CMK (cell line): ENCODE measurements at places on chromosomes 1 and 21.

DNA sequence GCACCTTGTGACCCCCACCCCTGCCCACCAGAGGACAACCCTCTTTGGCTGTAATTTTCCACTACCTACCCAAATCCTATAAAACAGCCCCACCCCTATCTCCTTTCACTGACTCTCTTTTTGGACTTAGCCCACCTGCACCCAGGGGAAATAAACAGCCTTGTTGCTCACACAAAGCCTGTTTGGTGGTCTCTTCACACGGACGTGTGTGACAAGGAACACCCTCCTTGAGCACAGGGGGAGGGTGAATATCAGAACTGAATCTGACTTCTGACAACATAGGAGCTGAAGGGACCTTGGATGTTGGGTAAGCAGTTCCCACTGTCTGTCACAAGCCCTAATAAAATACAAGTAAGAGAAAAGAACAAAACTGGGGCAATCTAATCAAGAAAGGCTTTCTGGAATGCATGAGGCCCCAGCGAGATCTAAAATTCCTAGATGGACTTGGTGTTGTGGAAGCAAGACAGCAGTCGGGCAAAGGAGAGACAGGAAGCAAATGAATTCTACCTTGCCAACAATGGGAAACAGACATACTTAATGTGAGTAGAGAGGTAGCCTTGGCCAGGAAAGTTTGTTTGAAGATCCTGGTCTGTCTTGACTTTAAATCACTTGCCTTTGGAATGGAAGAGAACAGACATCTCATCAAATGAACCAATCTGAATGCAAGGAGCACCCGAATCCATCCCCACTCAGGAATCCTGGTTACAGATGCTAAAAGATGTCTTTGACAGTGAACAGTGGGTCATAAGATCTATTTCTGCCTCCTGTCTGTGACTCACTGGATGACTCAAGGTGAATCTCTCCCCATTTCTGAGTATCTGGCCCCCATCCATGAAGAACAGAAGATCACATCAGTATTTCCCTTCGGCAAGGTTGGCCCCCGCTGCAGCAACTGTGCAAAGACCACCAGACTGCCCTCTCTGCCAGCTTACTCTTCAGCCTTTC, 53.3 kb downstream of the OLFML3 start:
- DNase-seq, result no peak

DNA sequence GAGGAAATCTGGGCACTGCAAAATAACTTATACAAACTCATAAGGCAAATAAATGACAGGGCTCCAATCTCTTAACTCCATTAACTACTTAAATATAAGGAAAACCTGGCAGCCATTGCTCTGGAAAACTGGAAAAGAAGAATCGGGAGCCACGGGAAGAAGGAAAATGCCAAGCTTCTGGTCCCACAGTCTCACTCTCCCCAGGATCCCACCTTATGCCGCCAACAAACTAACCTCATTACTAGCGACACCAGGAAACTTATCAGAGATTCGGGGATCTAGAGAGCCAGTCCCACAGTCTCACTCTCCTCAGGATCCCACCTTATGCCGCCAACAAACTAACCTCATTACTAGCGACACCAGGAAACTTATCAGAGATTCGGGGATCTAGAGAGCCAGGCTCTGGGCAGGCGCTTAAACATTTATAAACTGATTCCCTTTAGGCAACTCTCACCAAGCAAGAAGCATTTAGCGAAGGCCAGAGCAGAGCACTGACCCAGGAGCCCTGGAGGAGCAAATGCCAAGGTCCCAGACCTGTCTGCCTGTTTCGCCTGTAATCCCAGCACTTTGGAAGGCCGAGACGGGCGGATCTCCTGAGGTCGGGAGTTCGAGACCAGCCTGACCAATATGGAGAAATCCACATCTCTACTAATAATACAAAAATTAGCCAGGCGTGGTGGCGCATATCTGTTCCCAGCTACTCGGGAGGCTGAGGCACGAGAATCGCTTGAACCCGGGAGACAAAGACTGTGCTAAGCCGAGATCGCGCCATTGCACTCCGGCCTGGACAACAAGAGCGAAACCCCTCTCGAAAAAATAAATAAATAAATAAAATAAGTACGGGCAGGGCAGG, 720 bp downstream of the PSMB2 start:
- DNase-seq, result no peak

DNA sequence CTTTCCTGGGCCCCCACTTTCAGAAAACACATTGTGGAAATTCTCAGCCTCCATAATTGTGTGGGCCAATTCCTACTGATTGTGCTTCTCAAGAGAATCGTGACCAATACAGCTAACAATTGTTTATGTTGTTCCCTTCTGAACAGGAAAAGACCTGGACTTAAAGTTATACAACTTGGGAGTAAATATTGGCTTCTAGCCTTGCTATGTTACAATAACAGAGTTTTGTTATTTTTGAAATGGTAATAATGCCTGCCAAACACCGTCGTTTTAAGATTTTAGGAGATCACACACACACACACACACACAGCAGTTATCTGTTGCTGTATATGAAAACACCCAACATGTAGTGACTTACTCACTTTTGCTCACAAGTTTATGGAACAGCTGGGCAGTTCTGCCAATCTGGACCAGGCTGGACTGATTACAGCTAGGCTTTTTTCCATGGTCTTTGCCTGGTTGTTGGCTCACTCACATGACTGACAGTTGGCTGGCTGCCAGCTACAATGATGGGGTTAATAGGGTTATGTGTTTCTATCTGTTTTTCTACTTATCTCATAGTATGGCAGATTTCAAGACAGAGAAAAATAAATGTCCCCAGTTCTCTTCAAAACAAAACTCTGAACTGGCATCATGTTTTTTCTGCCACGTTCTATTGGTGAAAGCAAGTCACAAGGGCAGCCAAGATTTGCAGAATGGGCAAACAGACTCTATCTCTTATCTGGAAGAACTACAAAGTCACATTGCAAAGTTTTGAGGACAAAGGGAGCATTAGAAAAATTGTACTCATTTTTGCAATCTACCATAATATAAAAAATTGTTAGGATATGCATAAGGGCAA, 447.5 kb downstream of the NEGR1 start:
- DNase-seq, result no peak

DNA sequence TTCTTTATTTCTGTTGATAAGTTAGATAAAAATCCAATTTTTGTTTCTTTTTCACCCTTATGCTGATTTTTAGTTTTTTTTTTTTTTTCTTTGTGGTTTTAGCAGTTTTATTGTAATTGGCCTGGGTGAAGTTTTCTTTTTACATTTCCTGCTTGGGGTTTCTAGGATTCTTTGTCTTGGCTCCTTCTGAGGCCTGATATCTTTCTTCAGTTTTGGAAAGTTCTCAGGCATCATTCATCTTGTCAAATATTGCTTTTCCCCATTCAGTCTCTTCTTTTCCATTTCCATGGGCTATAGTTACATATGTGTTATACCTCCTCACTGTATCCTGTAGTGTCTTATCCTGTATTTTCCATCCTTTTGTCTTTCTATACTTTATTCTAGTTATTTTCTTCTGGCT, 28.5 kb downstream of the ST6GALNAC3 start:
- DNase-seq, result no peak

DNA sequence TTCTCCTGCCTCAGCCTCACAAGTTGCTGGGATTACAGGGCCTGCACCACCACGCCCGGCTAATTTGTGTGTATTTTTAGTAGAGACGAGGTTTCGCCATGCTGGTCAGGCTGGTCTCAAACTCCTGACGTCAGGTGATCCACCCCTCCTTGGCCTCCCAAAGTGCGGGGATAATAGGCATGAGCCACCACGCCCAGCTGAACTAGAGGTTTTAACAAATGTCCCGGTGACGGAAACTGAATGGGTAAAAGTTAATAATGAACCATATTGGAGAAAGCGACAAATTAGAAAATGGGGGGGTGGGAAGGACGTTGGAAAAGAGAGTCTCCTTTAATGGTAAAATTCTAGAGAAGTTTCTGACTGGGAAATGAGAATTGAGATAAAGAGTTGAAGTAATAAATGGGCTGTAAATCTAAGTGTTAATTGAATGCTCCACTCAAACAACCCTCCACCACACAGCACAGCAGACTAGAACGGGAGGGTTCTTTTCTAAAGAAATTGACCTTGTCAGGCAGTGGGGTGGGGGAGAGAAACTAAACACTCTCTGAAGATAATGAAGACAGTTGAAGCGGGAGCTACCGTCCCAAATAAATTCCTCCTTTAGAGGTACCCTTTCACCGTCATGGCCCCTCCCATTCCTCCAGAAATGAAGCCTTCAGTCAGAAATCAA, 46.9 kb upstream of the PUM1 start:
- no peak for DNase-seq

GRCh38 chr1:230636575-230637148, 5.6 kb upstream of the COG2 start:
- DNase-seq, result no peak

DNA sequence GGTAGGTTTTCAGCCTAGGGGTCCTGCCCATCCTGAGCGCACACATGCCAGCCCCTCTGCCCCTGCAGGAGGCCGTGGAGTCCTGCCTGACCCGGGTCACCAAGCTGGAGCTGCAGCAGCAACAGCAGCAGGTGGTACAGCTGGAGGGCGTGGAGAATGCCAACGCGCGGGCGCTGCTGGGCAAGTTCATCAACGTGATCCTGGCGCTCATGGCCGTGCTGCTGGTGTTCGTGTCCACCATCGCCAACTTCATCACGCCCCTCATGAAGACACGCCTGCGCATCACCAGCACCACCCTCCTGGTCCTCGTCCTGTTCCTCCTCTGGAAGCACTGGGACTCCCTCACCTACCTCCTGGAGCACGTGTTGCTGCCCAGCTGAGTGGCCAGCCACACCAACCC, 44.0 kb downstream of the TMCC2 start:
- no peak for DNase-seq

DNA sequence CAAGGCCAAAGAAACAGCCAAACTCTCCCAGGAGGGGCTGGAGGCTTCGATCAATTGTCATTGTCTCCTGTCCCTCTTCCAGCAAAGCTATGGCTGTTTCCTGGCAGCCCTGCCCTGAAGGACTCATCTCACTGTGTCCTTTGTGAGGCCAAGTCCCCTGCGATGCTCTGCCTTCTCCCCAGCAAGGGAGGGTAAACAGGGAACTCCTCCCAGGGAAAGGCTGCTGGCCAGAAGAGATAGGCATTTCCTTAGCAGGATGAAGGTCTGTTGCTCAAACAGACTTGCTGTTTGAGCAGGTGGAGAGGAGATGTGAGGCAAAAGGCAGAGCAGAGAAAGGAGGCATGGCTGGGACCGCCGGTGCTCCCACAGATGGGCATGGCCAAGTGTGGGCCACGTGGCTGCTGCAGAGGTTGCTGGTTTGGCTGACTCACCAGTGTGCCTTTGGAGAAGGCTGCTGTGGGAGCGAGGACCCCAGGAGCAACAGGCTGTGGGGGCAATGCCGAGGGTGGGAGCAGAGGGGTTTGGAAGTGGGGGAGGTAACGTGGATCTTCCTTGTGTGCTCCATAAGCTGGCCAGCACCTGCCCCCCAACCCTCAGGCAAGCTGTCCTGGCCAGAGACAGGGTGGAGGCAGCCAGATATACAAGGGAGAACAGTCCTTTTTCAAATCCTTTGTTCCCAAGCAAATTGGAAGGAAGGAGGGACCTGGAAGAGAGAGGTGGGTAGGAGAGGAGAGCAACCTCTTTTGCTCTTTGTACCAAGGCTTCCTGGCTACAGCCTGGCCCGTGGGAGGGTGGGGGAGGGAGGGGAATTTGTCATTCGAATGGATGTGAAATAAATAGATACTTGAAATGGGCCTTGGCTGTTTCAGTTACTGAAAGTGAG, 449.8 kb downstream of the SIPA1L2 start:
- DNase-seq, result no peak

DNA sequence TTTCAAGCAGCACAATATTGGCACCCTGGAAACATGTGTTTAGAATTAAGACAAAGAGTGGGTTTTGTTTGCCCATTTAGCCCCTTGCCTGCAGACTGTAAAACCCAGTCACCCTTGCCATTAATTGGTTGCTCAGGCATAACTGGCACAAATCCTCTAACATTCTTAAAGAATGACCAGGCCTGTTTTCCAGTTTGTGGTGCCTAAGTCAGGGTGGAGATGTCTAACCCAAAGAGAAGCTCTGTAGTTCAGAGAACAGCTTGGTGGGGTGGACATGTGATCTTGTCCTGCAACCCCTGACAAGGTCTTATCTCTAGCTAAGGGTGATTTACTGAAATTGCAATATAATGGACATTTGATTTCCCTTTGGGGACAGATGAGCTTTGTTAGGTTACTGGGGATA, 8.8 kb upstream of the ANGPTL7 start:
- DNase-seq, result no peak

DNA sequence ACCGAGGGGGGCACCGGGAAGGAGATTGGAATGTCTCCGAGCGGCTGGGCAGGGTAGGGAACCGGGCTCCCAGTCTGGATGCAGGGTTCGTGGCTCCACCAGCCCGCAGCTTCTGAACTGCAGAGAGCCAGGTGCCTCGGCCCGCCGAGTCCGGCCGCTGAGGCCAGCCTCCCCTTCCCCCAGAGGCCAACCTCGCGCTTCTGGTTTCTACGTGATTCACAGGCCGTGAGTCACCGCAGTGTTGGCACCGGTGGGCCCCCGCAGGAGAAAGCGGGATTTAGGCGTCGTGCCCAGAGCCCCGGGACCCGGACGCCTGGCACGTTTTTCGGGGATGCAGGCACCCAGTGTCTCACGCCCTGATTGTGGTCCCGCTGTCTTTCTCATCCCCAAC, 458 bp downstream of the CRABP2 start:
- no peak for DNase-seq

DNA sequence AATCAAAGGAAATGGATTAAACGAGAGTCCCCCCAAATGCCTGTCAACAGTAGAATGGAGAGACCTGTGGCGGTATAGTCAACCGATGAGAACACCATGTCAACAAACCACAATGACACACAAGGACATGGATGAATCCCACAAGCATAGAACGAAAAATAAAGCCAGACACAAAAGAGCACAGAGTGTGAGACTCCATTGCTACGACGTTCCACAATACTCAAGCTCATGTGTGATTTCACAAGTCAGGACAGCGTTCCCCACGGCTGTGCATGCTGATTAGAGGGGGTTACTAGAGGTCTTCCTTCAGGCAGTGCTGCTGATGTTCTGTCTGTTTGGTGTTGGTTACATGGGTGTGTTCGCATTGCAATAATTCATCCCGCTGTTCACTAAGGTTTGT, 5.8 kb upstream of the PLA2G2D start:
- no peak for DNase-seq

GRCh38 chr1:236185687-236186086, 43.3 kb downstream of the GPR137B start:
- no peak for DNase-seq
